ENCODE measurements at places on chromosomes 6 and 20.

DNA sequence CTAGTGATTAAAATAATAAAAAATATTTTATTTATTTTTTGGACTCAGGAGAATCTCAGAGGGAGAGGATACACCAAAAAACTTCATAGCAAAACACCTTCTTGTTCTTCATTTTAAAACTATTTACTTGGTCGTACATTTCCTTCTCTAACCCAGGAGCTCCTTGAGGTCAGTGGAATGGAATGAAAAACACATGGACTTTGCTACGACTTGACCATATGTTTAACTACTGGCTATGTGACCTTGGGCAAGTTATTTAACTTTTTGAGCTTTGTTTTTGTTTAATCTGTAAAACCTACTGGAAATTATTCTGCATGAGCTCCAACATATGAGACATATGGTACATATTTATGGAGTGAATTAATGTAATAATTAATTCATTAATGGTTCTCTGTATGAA is 1005.5 kb upstream of the CITED2 start:
- no peak for DNase-seq

DNA sequence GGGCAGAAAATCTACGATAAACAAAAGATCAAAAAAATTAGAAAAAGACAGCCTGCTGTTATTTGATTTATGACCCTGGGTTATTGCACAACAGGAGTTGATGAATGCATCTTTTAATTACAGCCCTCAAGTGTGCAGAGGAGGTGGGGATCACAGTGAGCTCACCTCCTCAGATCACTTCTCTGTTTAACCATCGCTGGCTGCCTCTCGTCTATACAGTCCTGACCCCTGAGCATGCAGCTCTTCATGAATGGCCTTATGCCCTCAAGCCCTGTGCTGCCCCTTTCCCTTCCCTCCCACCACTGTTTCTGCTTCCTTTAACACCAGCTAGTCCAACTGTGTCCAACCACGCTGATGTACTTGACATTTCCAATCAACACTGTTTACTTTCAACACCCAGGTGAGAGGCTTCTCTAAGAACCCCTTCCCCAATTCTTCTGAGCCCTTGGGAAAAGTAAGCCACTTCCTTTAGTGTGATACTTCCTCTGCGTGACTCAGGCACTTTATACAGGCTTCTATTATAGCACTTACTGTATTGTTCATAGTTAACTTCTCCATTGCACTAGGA is 60.6 kb upstream of the RIPOR2 start:
- no peak for DNase-seq

- no peak for DNase-seq
Measured at GRCh38 chr20:54865273-54865672, 389.9 kb downstream of the DOK5 start.

DNA sequence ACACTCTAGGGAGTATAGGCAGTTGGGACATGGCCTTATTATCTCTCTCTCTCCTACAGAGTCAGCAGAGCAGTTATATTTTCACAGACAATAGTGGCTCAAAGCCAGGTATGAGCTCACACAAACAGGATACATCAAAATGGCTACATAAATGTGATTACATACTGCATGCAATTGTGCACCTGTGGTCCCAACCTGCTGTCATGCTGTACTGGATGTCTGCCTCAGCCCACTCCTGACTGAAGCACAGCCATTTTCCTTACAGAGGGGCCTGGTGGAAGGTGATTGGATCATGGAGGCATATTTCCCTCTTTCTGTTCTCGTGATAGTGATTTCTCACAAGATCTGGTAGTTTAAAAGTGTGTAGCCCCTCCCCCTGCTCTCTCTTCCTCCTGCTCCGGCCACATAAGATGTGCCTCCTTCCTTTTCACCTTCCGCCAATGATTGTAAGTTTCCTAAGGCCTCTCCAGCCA is 37.0 kb upstream of the SAMHD1 start:
- DNase-seq = no peak

- DNase-seq = no peak
Measured at GRCh38 chr6:13729891-13730290, 18.3 kb upstream of the RANBP9 start.

GRCh38 chr6:79705456-79705995 is 74.4 kb downstream of the SH3BGRL2 start:
- DNase-seq = no peak

DNA sequence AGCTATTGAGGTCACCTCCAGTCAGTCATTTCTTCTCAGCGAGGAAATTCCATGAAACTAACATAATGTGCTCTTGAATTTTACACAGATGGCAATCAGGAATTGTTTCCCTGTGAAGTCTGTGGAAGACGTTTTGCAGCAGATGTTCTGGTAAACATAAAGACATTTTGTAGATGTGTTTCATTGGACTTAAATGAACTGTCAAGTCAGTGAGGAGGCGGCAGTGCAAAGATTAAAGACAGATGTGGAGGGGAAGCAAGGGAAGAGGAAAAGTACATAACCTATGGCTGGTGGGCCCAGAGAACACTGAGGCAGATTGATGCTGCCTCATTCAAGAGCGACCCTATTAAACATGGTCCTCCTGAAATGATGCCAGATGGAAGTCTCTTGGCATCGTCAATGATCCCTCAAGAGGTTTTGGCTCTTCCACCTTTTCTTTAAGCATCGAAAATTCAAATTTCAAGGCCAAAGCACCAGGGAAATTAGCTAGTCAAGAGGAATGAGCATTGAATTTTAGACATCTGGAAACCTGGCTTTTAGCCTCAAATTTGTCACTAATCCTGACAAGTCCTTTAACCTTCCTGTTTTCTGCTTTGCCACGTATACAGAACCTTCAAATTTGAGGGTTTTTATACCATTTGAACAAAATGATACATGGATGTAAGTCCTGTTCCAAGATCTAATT is 20.1 kb downstream of the ZC2HC1B start:
- peak; percentile 56 for DNase-seq

DNA sequence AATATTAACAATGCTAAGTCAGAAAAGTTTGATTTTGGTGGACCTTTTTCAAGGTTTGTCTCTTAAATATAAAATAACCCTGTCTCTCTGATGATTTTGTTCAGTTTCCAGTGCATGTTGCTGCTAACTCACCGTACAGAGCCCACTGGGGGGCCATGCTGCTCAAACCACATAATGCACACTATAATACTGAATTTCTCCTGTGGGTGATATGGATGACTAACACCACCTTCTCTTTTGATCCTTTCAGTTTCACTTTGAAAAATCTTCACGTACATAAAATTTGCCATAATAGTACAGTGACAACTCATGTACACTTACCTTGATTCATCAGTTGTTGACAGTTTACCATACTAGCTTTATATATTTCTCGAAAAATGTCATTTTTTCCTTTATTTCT is 506.6 kb upstream of the MAN1A1 start:
- no peak for DNase-seq

DNA sequence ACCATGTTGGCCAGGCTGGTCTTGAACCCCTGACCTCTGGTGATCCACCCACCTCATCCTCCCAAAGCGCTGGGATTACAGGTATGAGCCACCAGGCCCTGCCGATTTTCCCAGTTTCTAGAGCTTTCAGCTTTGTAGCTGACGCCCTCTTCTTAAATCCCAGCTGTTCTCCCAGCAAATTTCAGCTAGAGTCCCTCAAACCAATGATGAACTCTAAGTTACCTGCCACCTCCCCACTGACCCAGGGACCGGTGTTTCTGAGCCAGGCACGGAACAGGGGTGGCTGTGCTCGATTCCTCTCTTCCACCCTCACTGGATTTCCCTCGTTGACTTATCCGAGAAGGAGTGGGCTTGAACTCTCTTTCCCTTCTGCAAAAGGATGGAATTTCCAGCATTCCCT is 39.1 kb downstream of the SUN5 start:
- peak; percentile 2 for DNase-seq

DNA sequence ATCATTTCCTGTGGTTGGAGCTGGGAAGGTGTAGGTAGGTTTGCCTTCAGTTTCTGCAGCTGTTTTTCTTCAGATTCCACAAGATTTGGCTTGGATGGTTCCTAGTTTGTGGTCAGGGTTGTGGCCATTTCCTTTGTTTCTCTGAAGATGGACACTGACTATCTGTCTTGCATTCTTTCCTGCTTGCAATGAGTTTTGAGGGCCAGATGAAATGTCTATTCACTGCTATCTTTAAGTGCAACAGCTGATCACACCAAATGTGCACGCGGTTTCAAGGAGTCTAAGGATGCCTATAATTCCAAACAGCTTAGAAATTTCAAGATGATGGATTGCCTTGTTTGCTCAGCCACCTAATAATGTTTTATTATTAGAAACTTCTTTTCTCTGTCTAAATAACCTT is 28.4 kb downstream of the IL20RA start:
- DNase-seq = no peak

GRCh38 chr6:87430499-87430898 is 22.7 kb downstream of the CFAP206 start:
- DNase-seq = no peak

DNA sequence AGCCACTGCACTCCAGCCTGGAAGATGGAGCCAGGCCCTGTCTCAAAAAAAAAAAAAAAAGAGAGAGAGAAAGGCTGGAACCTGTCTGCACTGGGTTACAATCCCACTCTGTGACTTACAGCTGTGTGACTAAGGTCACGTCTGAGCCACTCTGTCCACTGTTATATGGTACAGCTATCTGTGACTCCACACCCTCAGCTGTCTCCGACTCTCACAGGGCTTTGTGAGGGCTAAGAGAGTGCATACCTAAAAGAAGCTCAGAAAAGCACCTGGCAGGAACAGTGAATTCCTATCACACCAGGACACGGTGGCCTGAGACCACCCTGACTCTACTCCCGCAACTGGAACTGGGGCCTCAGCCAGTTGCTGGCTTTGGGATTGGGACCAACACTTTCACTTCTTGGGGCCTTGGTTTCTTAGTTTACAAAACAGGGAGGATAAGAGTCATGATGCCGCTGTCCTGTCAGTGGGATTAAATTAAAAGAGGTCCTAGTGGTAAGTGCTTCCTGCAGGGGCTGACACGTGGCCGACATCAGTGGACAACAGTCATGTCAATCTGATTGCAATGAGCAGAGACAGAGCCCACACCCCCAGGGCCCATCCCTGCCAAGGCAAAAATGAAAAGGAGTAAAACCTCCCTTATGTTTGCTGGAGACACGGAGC is 5.7 kb upstream of the CD93 start:
- no peak for DNase-seq

DNA sequence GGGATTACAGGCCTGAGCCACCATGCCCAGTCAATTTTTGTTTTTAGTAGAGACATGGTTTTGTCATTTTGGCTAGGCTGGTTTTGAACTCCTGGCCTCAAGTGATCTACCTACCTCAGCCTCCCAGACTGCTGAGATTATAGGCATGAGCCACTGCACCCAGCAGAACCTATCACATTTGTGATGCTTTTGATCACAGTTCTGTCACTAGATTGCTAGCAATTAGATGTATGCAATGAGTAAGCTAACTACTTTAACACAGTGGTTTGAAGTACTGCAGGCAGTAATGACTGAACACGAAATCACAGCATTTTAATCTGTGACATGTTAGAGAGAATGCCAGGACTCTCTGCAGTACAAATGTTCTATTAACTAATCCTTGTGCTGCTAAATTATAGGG is 19.6 kb upstream of the SAMHD1 start:
- no peak for DNase-seq

GRCh38 chr6:141210901-141211300 is 921.8 kb upstream of the GJE1 start:
- DNase-seq = no peak

GRCh38 chr20:43752561-43753301 is 25.9 kb upstream of the GTSF1L start:
- DNase-seq = peak; percentile 76

- no peak for DNase-seq
Measured at GRCh38 chr20:47454298-47455132, 47.2 kb upstream of the NCOA3 start.

DNA sequence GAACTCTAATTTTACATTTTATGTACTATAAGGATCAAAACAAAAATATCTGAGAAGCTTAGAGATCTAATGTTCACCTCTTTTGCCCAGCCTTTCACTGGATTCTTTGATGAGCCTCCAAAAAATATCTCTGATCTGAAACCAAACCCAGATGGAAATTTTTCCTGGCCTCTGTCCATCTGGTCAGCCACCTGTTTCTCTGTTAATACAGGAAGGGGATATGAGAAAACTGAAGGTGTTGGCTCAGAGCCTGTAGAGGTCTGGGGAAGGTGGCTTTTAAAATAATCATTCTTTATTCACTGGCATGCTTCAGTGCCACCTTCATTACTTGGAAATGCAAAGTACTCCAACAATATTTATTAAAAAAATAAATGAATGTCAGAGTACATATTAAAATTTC is 8.5 kb upstream of the MCM3 start:
- DNase-seq = no peak

- no peak for DNase-seq
Measured at GRCh38 chr6:22021966-22022365, 274.9 kb downstream of the PRL start.

GRCh38 chr20:13255356-13255755 is 34.3 kb downstream of the ISM1 start:
- DNase-seq = no peak

DNA sequence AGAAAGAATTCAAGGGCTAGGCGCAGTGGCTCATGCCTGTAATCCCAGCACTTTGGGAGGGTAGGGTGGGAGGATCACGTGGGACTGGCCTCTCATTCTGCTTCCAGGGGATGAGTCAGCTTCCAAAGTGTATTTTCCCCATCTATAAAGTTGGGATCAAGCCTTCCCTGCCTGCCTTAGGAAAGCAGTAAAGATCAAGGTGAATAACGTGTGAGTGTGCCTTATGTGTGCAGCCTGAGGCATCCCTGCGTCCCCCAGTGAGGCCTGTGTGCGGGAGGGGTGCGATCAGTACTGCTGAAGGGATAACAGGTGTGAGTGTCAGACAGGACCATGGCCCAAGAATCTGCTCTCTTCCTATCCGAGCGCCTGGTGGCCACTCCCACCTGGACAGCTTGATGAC is 26.8 kb downstream of the TMEM181 start:
- no peak for DNase-seq

DNA sequence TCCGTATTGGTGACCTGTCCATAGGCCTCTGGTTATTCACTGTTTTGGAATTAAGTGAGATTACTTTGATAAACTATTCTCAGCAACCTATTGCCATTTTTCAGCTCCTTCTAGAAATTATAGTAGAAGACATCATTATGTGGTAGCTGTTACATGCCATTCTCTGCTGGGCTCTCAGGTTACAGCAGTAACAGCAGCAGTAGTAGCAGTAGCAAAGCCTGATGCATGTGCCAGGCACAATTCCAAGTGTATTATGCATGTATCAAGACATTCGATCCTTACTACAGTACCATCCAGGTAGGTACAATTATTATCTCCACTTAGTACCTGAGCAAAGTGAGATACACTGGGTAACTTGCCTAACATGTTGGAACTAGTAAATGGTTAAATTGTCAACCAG is 74.3 kb downstream of the RPS12 start:
- DNase-seq = no peak

- DNase-seq = peak; percentile 58
Measured at GRCh38 chr6:169640351-169640852, 61.4 kb downstream of the WDR27 start.

GRCh38 chr6:23377830-23378229 is 748.2 kb upstream of the NRSN1 start:
- no peak for DNase-seq

- DNase-seq = no peak
Measured at GRCh38 chr6:162833776-162834175, 106.0 kb downstream of the PACRG start.

Data from femur (tissue), 1 donor.